Right renal cortex interstitium (tissue), 3 donors: ENCODE measurements at places on chromosomes 2 and 18. TPM values are rescaled to one million over a fixed set of nuclear protein-coding genes. Genes with fewer than 3 reads are reported as not detected.

MYO3B gene
- polyA plus RNA-seq, result 9.8 TPM

CFC1 gene
- polyA plus RNA-seq, result not detected

COL4A4 gene
- polyA plus RNA-seq, result 64.2 TPM

ATP8B1 gene
- 23.1 TPM for polyA plus RNA-seq

PDE11A gene
- polyA plus RNA-seq, result 5.5 TPM

MYO7B gene
- polyA plus RNA-seq, result 19.9 TPM
